ENCODE measurements at places on chromosomes 1 and 21. TPM values are rescaled to one million over a fixed set of nuclear protein-coding genes. Genes with fewer than 3 reads are reported as not detected.

Gene HMCN1
- total RNA-seq: 5.7 TPM

Gene ATAD3C
- total RNA-seq: 0.14 TPM

Gene NPR1
- 10.7 TPM for total RNA-seq

DNA sequence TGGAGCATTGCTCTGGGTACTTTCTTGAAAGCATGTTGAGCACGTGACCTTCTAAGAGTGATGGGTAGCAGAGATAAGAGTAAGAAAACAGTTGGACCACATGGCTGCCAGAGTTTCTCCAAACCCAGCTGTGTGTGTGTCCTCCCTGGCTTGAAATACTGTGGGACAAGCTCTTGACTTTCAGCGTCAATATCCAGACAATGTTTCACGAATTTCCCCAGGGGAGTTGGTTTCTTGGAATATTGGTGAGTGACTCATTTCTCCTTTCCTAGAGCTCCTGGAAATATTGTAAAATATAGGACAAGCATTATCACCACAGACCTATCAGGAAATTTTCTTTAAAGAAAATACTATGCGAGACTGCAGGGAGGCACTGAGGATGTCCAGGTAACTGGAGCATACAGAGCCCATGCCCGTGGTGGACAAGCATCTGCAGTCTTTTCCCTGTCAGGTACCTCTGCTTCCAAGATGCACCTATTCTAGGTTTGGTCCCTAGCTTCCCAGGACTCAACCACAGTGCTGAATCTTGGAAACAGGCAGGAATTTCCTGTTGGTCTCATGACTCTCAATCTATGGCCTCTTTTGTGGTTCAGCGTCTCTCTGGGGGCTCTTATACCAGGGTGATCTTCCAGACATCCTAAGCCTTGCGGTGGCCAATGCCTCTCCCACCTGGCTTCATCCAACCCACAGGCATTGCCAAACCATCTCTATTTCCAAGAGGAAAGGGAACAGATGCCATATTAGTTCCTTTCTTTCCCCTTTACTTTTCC lies 67.4 kb downstream of the KCNJ6 start:
- DNase-seq: no peak

DNA sequence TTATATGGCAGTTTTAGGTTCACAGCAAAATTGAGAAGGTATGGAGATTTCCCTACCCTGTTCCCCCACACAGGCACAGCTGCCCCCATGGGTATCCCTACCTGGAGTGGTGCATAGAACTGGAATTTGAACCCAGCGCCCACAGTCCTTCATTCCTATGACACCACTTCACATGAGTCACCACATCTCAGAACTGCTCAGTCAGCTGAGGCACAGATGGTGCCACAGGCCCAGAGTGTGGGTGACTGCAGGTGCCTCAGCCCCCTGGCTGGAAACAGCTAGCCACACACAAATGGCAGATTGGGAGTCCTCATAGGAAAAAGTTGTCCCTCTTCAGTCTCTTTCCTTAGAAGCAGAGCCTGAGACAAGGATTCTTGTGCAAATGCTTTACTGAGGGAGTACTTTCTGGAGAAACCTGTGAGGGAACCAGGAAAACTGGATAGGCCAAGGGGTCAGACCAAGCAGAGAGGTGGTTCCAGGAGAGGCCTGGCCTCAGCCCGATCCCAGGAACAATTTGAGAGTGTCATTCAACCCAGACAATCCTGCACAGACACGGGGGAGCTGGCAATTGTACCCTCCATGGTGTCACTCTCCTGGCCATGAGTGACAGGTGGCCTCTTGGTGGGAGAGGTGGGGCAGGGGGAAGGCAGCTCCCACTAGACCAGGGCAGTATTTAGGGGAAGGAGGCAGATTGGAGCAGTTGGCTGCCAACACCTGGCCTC lies 6.9 kb downstream of the PLA2G2D start:
- DNase-seq: no peak

DNA sequence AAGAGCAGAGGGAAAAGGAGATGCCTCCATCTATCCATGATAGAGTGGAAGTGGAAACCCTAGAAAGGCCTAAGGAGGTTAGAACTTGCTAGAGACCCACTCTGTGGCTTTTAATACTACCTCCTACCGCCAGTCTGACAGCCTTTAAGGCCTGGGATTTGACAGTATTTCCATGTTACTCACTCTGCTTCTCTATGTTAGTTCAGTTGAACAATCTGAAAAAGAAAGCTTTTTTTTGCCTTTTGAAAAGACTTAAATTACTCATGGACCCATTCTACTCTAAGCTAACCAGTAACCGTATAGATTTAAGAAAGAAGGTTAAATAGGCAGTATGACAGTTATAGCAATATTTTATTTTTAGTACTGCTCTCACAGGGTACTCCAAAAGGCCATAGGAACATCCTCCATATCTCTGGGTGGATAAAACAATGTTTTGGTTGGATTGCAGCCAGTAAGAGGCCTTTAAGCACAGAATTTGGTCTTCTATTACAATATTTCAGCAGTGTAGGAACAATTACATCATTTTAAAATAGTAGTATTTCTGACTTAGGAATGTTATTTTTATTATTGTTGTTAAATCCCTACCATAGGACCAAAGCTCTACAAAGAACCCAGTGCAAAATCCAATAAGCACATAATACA lies 15.9 kb upstream of the GPR25 start:
- no peak for DNase-seq

GRCh38 chr1:5720936-5721335 lies 271.3 kb downstream of the NPHP4 start:
- no peak for DNase-seq
